ENCODE measurements at places on chromosomes 4 and X.

GRCh38 chrX:435536-436122 lies 48.9 kb upstream of the PPP2R3B start:
- no peak for DNase-seq

DNA sequence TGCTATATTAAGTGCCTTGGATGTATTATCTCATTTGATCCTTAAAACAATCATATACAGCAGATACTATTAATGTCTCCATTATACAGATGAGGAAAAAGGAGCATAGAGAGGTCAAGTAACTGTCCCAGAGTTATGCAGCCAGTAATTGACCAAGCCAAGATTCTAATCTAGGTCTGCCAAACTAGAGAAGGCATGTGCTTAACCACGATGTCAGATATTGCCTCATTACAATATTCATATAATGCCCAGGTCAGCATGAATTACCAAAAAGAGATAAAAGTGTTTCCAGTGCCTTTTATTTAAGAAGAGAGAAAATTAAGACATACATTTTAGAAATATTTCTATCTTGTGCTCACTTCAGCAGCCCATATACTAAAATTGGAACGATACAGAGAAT lies 7.1 kb downstream of the ARHGEF6 start:
- DNase-seq: no peak

- DNase-seq: no peak
Measured at GRCh38 chr4:804804-805203, 21.1 kb downstream of the CPLX1 start.

- no peak for DNase-seq
Measured at GRCh38 chrX:50952406-50952805, 41.9 kb downstream of the BMP15 start.

- no peak for DNase-seq
Measured at GRCh38 chr4:127881563-127881864, 821 bp downstream of the PLK4 start.
